Kidney (tissue), 22 donors: ENCODE measurements at places on chromosomes 7 and 10. TPM values are rescaled to one million over a fixed set of nuclear protein-coding genes. Genes with fewer than 3 reads are reported as not detected.

GALNT17 gene
- total RNA-seq: 2.4 TPM

LMBR1 gene
- 82.6 TPM for total RNA-seq

RINT1 gene
- 14.2 TPM for total RNA-seq

COL26A1 gene
- total RNA-seq: 1.2 TPM

PRSS2 gene
- not detected for total RNA-seq

NOS3 gene
- 51.7 TPM for total RNA-seq

- no peak overlapping the region for H3K4me3 ChIP-seq
- no peaks in the 10 kb centered on the region for H3K36me3 ChIP-seq
- H3K4me1 ChIP-seq: no peaks in the 10 kb centered on the region
- H3K27me3 ChIP-seq: no peaks in the 10 kb centered on the region
These were observed 16.2 kb downstream of the SFR1 start for GRCh38 chr10:104138131-104138530.

DNA sequence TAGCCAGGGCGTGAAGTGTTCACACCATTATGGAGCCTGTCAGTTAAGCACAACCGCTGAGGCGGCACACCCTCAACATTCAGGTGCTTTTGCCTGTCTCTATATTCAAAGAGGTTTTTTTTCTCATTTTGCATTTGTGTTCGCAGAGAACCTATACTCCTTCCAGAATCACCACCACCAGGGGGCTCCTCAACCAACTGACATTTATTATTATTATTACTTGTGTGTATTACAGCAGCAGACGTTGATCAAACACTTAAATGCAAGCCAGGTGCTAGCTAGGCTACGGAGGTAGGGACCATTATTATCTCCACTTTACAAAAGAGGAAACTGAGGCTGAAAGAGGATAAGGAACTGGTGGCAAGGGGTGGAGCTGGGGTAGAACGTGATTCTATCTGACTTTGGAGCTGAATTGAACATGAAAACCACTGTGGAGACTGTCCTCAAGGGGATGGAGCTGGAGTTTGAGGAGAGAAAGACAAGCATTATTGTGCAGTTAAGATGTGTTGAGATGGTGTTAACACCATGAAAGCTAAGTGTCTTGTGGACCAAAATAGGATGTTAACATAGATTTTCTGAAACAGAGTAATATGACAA is 133.8 kb upstream of the PLXNA4 start:
- no peaks in the 10 kb centered on the region for H3K27me3 ChIP-seq
- H3K4me3 ChIP-seq: no peak overlapping the region
- DNase-seq: no peak
- H3K4me1 ChIP-seq: no peaks in the 10 kb centered on the region
- no peaks in the 10 kb centered on the region for H3K36me3 ChIP-seq

- H3K27ac ChIP-seq: no peak overlapping the region
- no peaks in the 10 kb centered on the region for H3K27me3 ChIP-seq
- no peak for DNase-seq
- H3K4me1 ChIP-seq: no peaks in the 10 kb centered on the region
- H3K36me3 ChIP-seq: no peaks in the 10 kb centered on the region
- no peak overlapping the region for H3K4me3 ChIP-seq
These were observed 70.8 kb upstream of the ASAH2 start for GRCh38 chr10:50322077-50322476.

- H3K4me1 ChIP-seq: no peaks in the 10 kb centered on the region
- no peaks in the 10 kb centered on the region for H3K36me3 ChIP-seq
- H3K4me3 ChIP-seq: no peak overlapping the region
- H3K27me3 ChIP-seq: no peaks in the 10 kb centered on the region
- no peak overlapping the region for H3K27ac ChIP-seq
These were observed 26.1 kb downstream of the KLRG2 start for GRCh38 chr7:139457153-139457946.

DNA sequence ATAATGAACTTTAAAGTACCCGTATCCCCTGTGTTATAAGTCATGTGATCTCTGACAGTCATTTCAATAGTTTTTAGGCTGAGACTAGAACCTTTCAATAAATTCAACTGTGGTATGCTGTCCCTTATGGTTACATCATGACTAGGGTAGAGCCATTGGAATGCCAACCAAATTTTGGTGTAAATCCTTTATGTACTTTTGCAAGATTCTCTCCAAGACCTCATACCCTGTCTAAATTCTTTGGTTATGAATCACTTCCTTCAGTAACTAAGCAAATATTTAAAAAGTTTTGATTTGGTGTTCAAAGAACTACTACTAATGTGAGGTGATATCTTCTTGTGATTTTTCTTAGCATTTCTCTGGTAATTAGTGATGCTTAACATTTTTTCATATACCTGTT is 20.8 kb upstream of the OR6B1 start:
- H3K27me3 ChIP-seq: no peaks in the 10 kb centered on the region
- no peak overlapping the region for H3K4me3 ChIP-seq
- DNase-seq: no peak
- H3K27ac ChIP-seq: no peak overlapping the region
- no peaks in the 10 kb centered on the region for H3K36me3 ChIP-seq

- no peaks in the 10 kb centered on the region for H3K36me3 ChIP-seq
- no peaks in the 10 kb centered on the region for H3K27me3 ChIP-seq
- H3K4me1 ChIP-seq: no peaks in the 10 kb centered on the region
These were observed 48.0 kb upstream of the SP8 start for GRCh38 chr7:20834656-20835055.

DNA sequence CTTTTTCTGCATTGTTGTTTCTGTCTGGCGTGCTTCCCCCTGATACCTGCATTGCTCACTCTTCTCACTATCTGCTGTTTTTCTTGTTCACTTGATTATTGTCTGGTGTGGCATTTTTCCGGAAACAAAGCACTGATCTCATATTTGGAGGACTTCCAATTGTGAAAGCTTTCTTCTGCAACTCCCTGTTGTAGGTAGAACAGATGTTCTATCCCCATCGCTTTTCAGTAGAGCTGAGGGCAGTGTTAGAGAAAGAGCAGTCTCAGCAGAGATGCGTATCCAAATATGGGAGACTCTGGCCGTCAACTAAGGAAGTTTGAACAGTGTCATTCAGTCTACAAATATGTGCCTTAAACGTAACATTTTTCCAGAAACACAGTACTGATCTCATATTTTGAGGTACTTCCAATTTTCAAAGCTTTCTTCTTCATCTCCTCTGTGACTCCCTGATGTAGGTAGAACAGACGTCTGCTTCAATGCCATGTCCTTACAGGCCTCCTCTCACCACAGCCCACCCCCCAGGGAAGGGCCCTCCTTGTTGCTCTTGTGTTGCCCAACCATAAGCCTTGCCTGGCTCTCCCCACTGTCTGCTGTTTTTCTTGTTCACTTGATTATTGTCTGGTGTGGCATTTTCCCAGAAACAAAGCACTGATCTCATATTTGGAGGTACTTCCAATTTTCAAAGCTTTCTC is 27.1 kb upstream of the GJD4 start:
- H3K4me3 ChIP-seq: no peak overlapping the region
- H3K27me3 ChIP-seq: no peaks in the 10 kb centered on the region
- no peaks in the 10 kb centered on the region for H3K36me3 ChIP-seq
- no peaks in the 10 kb centered on the region for H3K4me1 ChIP-seq
- H3K27ac ChIP-seq: no peak overlapping the region

GRCh38 chr10:80487421-80487785 is 33.3 kb downstream of the TSPAN14 start:
- no peak overlapping the region for H3K27ac ChIP-seq
- H3K36me3 ChIP-seq: no peaks in the 10 kb centered on the region
- DNase-seq: peak; percentile 27
- H3K27me3 ChIP-seq: no peaks in the 10 kb centered on the region
